Posterior cingulate gyrus (tissue), 11 donors: ENCODE measurements at places on chromosomes 11 and 22.

GRCh38 chr11:71080239-71081097, 171.9 kb downstream of the SHANK2 start:
- DNase-seq, result peak; percentile 86

DNA sequence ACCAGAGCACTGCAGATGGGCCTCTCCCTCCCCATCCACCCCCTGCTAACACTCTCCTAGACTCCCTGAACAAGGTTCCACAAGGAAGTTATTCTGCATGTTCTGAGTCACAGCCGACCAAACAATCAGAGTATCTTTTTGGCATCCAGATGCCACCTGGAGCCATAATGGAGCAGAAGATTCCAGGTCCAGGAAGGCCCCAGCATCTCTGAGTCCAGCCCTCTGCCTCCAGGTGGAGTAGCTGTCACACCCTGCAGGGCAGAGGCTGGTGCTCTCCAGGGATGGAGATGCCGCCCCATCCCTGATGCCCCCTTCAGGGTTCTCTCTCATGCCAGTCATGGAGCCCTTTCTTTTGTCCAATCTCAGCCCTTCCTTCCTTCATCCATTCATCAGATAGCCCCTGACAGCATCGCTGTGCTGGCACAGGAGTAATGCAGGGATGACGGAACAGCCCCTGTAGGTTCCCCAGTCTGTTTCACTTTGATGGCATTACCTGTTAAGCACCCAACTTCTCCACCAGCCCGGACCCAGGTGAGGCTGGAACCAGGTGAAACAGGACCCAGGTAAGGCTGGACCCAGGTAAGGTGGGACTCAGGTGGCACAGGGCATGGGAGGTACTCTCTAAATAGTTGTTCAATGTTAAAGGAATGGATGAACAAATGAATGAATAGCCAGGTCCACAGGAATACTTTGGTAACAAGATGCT, 20.1 kb upstream of the TSKU start:
- no peak for DNase-seq

DNA sequence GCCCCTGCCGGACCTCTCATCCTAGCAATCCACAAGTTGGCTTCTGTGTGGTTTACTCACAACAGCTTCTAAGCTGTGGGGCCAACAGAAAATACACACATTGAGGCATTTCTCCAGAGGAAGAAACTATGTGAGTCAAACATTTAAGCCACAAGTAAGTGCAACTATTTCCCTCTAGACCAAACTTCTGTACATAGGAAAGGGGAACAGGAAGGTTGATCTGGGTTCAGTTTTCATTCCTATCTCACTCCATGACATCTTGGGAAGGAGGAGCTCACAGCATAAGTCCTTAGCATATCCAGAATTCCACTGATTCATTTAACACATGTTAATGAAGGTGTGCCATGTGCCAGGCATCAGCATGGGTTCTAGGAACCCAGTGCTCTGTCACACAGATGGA, 72.8 kb upstream of the PICALM start:
- no peak for DNase-seq

- no peak for DNase-seq
Observed at GRCh38 chr11:130554241-130555055, 106.0 kb downstream of the ADAMTS15 start.

DNA sequence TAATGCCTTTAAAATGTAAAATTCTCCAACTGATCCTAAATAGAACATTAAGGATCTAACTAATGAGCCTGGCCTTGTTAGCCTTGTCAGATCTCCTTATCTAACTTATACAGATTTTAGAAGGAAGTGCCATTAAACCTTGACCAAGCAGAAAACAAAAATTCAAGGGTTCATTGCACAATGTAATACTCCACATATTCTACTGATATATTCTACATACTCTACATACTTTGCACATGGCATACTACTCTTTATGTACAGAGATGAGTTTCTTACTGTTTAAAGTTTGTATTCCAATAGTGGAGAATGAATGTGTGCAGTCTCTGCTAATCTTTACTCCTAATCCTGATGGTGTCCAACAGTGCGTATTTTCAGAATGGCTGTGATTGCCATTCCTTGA, 297.2 kb downstream of the LUZP2 start:
- no peak for DNase-seq

GRCh38 chr11:93770160-93770559, 13.9 kb upstream of the MED17 start:
- no peak for DNase-seq

- no peak for DNase-seq
Observed at GRCh38 chr11:66570079-66570849, 1.9 kb upstream of the CTSF start.

DNA sequence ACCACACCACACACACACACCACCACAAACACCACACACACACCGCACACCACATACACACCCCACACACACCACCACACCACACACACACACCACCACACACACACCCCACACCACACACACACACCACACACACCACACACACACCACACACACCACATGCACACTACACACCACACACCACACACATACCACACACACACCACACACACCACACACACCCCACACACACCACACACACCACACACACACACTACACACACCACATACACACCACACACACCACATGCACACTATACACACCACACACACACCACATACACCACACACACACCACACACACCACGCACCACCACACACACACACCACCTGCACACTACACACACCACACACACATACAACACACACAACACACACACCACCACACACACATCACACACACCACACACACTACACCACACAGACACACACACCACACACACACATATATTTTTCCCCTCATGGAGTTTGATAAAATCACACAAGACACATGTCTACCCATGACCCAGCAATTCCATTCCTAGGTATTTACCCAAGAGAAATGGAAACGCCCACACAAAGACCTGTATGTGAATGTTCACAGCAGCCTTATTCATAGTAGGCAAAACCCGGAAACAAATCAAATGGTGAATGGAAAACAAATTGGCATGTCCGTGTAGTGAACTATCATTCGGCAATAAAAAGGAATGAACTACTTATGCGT, 14.3 kb downstream of the CD5 start:
- peak; percentile 15 for DNase-seq

GRCh38 chr22:38162881-38163843, 18.5 kb downstream of the PLA2G6 start:
- DNase-seq, result no peak

- peak; percentile 59 for DNase-seq
Observed at GRCh38 chr22:35521358-35522224, 19.0 kb upstream of the RASD2 start.

DNA sequence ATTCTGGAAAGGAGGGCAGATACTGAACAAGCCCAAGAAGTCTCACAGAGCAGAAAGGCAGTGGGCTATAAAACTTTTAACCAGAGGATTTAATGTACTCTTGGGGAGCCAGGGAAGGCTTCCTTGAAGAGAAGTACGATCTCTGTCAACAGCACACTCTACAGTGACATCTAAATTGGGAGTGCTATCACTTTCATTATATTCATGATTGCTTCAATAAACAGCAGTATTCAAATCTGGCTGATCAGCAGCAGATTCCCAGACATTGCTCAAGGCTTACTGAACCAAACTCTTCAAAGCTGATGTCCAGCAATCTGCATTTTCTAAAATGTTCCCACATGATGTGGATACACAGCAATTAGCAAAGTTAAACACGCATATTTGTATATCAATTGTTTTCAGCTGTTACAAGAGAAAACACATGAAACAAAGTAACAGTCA, 44.2 kb downstream of the SYTL2 start:
- DNase-seq, result no peak
